ENCODE measurements at places on chromosomes 7 and 10.

DNA sequence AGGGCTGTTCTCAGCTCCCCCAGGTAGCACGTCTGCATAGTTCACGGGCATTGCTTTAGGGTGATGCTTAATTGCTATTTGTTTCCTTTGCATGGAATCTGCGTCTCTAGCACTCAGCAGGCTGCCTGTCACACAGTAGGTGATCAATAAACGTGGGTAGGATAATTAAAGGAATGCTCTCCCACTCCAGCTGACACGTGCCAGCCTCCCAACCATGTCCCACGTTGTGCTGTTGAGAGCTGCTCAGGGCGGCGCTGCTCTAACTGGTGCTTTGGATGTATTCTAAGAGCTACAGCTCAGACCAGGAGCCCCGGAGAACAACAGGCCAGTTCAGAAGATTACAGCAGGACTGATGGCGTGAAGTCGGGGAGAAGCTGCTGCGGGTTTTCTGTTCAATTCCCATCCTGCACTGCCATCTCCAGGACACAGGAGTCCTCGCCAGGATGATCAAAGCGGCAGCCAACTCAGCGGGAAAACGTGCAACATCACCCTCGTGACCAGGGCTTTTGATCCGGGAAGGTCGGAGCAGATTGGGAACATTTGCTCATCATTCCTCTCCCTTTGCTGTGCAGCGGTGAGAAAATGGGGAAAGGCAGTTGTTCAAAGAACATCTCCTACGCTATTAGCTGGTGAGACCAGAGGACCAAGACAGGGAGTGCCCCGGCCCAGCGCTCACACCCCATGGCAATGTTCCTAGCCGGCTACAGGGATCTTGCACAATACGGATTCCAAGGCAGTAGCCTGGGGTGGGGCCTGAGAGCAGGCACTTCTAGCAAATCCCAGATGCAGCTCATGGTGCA is 50.5 kb upstream of the FOXK1 start:
- DNase-seq, result peak; percentile 70

- no peak for DNase-seq
Observed at GRCh38 chr10:45438466-45439090, 64.6 kb downstream of the ALOX5 start.

GRCh38 chr7:16648551-16648950 is 2.6 kb downstream of the BZW2 start:
- no peak for DNase-seq

GRCh38 chr7:27345164-27345887 is 102.7 kb downstream of the EVX1 start:
- no peak for DNase-seq

DNA sequence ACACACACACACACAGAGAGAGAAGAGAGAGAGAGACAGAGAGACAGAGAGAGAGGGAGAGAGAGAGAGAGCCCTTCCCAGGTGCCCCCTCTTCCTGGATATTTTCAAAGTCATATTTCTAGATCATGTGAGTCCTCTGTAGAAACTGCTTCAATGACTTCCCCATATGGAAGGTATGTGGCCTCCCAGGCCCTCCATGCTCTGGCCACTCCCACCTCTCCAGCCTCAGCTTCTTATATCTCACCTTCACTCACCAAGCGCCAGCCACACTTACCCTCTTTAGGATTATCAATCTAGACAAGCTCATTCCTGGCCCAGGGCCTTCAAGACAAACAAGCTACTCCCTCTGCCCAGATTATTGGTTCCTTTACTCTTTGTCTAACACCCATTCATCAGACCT is 259.7 kb downstream of the MTERF1 start:
- DNase-seq, result no peak

- DNase-seq, result no peak
Observed at GRCh38 chr10:57119684-57120083, 758.6 kb upstream of the ZWINT start.

GRCh38 chr7:1802899-1803298 is 132.8 kb downstream of the ELFN1 start:
- DNase-seq, result no peak

DNA sequence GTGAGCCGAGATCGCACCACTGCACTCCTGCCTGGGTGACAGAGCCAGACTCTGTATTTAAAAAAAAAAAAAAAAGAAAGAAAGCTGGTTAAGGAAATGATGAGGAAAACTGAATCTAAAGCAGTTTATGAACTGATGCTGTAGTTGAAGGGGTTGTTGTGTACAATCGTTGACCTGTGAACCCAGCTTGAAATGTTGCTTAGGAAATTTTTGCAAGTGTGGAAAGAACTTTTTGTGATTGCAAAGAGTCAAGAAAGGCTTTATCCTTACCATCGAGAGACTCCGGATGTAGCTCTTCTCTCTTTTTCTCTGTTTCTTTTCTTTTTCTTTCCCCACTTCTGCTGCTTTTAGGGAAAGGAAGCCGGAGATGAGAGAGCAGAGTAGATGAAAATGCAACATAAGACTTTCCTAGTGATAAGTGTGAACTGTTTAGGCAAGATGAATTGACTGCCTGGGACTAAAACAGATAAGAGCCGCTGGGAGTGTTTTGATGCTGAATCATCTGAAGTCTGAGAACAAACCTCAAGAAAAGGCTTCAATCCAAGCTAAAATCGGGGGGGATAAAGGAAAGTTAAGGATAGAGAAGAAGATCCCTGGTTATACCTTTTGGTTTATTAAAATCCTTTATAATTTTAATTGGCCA is 69.0 kb downstream of the TAF3 start:
- DNase-seq, result no peak

DNA sequence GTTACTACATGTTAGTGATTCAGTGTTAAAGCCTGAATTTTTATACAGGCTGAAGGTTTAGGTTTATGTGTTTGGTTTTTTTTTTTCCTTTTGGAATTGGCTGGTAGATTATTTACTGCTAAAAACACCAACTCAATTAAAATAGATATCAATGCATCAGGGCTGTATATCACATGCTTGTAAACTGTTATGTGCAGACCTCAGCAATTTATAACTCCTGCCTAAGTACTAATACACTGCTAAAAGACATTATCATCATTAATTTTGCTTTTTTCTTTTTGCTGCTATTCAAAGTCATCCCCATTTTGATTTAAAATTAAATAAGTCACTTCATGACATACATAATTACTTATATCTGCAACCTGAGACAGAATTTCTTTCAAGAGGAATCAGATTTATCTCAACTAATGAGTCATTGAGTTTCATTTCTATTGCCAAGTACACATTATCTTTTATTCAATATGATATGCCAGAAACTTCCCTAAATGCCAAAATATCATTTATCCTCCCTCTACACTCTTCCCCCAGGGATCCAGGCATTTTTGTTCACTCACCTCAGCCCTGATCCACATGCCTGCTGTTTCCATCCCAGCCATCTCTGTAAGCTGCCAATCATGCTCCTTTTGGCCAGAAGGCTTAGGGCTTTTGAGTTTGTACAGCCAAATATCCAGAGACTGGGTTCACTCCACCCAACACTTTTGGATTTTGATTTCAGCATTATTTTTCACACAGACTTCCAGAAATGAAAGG is 98.5 kb downstream of the POLR1F start:
- DNase-seq, result no peak

GRCh38 chr7:129009437-129009836 is 45.5 kb downstream of the TNPO3 start:
- no peak for DNase-seq

- DNase-seq, result no peak
Observed at GRCh38 chr7:79268730-79269129, 184.7 kb downstream of the MAGI2 start.

- peak; percentile 38 for DNase-seq
Observed at GRCh38 chr10:95273393-95274312, 17.1 kb downstream of the PDLIM1 start.

DNA sequence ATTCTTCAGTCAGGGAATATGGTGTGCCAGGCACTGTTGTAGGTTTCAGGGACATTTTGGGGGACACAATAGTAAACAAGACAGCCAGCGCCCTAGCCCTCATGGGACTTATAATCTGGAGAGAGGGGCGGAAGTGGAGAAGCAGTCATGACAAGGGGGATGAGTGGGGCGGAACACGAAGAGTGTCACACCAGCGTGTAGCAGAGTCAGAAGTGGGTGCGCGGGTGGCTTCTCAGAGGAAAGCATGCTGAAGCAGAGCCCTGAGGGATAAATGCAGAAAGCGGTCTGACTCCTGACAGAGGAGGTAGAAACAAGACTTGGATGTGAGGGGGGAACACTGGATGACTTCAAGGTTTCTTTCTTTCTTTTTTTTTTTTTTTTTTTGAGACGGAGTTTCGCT is 160.3 kb upstream of the LYZL2 start:
- no peak for DNase-seq

DNA sequence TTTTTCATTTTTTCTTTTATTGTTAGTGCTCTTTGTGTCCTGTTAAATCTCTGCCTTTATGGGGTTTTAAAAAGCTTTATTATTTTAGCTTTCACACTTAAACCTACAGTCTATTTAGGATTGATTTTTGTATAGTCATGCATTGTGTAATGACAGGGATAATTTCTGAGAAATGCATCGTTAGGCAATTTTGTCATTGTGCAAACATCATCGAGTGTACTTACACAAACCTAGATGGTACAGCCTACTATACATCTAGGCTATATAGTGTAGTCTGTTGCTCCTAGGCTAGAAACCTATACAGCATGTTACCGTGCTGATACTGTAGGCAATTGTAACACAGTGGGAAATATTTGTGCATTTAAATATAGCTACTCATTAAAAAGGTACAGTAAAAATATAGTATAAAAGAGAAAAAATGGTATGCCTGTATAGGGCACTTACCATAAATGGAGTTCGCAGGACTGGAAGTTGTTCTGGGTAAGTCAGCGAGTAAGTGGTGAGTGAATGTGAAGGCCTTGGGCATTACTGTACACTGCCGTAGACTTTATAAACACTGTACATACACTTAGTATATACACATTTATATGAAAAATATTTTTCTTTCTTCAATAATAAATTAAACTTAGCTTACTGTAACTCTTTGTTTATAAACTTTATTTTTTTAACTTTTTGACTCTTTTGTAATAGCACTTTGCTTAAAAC is 16.0 kb downstream of the UBE2D1 start:
- no peak for DNase-seq

DNA sequence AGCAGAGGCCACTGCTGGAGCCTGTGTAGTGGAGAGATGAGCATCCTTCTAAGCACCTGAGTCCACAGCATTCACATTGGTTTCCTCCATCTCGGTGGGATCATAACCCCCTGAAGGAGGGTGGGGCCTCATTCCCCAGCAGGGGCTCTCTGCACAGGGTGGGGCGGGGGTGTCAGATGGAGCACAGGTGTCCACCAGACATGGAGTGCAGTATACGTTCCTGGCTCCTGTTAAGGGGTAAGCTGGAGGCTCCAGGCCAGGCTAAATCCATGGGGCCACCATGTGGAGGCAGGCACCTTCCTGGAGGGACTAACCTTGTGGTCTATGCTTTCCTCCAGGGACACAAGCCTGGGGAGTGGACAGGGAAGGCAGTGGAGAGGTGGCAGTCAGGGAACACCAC is 252.6 kb downstream of the GRID1 start:
- no peak for DNase-seq

- peak; percentile 43 for DNase-seq
Observed at GRCh38 chr7:29806208-29806994, at the start of gene WIPF3. TSS of gene WIPF3 (plus strand) at chr7:29806508. CDS start at chr7:29834725, 28,217 bp downstream.

- DNase-seq, result no peak
Observed at GRCh38 chr10:92897916-92898315, 49.6 kb downstream of the EXOC6 start.

- no peak for DNase-seq
Observed at GRCh38 chr10:100826661-100826982, 81.2 kb downstream of the PAX2 start.

DNA sequence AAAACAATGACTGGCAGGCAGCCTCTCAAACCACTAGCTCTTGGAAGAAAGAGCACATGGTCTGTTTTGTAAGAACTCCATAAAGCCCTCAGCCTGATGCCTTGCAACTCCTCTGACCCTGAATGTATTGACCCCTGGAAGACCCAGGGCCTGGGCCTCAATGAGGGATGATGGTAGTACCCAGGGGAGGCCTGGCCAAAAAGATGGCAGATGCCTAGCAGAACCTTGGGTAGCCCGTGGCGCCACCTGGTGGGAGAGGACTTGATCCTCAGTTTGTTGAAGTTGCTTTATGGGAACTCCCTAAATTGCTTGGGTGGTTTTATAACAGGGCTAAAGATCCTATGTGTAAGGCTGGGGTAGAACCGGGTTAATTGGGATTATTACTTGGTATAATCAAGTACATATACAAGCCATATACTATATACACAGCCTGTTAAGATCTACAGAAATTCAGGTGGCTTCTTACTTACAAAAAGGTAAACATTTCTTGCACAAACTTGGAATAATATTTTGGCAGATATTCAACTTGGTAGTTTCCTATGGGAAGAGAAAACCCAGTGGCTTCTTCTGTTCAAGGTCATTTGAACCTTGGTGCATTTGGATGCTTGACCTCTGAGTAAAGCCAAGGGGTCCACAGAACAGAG is 95.8 kb upstream of the CACUL1 start:
- DNase-seq, result peak; percentile 25

DNA sequence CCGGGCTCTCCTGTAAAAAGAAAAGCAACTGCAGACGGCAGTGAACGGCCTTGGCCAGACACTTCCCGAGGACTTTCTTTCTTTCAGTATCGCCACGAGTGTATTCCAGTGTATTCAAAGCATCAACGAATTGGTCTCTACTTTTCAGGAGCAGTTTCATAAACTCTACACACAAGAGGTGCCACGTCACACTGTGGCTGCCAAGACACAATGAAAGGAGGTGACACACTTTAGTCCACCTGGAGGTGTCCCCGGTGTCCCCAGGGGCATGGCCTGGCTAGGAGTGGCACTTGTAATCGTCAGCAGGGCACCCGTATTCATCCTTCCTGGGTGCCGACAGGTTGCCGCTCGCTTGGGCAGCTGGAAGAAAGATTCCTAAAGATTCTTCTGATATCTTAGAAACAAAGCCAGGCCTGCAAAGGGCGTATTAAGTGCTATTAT is 5.0 kb downstream of the TNS3 start:
- DNase-seq, result no peak

GRCh38 chr10:35855155-35855947 is 213.3 kb upstream of the FZD8 start:
- DNase-seq, result no peak

GRCh38 chr10:76735866-76736265 is 901.7 kb downstream of the KCNMA1 start:
- DNase-seq, result no peak

DNA sequence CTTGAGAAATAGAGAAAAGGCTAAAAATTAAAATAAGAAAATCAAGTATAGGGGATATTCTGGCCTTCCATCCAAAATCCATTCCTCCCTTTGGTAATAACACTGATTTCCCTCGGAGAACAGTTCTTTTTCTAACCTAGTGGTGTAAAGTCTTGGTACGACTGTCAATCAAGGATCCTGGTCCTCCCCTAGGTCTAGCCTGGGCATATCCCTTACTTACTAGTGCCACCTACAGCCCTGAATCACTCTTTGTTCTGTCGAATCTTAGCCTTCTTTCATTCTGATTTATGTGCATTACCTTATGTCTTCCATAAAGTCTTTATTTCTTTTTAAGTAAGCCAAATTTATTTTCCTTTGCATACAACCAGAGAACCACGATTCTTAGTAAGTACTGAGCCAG is 298.7 kb upstream of the LRRTM3 start:
- peak; percentile 11 for DNase-seq

GRCh38 chr10:118662228-118663035 is 67.0 kb upstream of the PRLHR start:
- DNase-seq, result no peak

GRCh38 chr7:101146-102046 is 91.0 kb upstream of the FAM20C start:
- DNase-seq, result no peak

- DNase-seq, result no peak
Observed at GRCh38 chr10:20040012-20040411, 223.8 kb downstream of the PLXDC2 start.

All from HuH-7.5 (cell line).